ENCODE measurements at places on chromosomes 4 and X. TPM values are rescaled to one million over a fixed set of nuclear protein-coding genes. Genes with fewer than 3 reads are reported as not detected.
A peak's percentile ranks its signal among the peaks of the same experiment; 100 is the strongest.

- H3K4me3 ChIP-seq, result no peak overlapping the region
- DNase-seq, result no peak
- no peaks in the 10 kb centered on the region for H3K36me3 ChIP-seq
- H3K4me1 ChIP-seq, result no peaks in the 10 kb centered on the region
Measured at GRCh38 chr4:120685756-120686278, 236.7 kb downstream of the PRDM5 start.

DNA sequence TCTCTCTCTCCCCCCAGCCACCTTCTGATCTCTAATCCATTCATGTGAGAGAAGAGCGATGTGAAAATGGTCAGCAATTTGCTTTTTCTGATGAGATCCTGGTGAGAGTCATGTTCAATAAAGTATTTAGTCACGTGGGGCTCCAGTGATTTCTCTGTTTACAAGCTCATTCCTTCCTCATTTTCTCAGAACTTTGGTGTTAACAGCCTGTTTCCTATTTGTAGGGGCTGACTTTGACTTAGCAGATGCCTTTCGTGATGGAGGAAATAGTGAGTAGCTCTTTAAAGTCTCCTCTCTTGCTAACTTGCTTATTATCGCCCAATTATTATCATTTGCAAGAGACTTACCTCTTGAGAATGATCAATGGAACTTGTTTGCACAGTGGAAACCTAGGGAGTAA, 72.6 kb upstream of the CD99 start:
- no peaks in the 10 kb centered on the region for H3K27me3 ChIP-seq
- peak; percentile 3 for DNase-seq
- no peaks in the 10 kb centered on the region for H3K4me1 ChIP-seq
- no peak overlapping the region for H3K27ac ChIP-seq
- peaks cover 6% of the 10 kb centered on the region for H3K36me3 ChIP-seq

The RAB40AL gene
- total RNA-seq, result not detected

The TACR3 gene
- total RNA-seq, result 3.0 TPM

The GABRQ gene
- total RNA-seq, result 9.6 TPM

The ETDB gene
- total RNA-seq, result not detected

The SORCS2 gene
- 1.8 TPM for total RNA-seq

Measured in H1 (cell line).